ENCODE measurements at places on chromosomes 16 and 17.

GRCh38 chr17:43014020-43014648 is 7.5 kb downstream of the IFI35 start:
- DNase-seq: no peak

GRCh38 chr16:50329446-50330189 is 39.2 kb downstream of the BRD7 start:
- DNase-seq: no peak

DNA sequence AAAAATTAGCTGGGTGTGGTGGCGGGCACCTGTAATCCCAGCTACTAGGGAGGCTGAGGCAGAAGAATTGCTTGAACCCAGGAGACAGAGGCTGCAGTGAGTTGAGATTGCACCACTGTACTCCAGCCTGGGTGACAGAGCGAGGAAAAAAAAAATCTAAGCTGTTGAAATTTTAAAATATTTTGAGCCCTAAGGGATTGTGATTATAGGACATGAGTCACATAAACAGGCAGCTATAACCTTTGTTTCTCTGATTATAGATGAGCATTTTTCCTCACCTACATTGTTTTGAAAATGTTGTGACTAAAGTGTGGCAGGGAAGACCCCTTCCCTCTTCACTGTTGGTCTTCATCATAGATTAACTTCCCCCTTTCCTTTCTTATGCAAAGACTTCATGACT is 135.5 kb downstream of the MGAT5B start:
- DNase-seq: no peak

GRCh38 chr16:89808475-89808874 is 8.0 kb downstream of the FANCA start:
- no peak for DNase-seq

DNA sequence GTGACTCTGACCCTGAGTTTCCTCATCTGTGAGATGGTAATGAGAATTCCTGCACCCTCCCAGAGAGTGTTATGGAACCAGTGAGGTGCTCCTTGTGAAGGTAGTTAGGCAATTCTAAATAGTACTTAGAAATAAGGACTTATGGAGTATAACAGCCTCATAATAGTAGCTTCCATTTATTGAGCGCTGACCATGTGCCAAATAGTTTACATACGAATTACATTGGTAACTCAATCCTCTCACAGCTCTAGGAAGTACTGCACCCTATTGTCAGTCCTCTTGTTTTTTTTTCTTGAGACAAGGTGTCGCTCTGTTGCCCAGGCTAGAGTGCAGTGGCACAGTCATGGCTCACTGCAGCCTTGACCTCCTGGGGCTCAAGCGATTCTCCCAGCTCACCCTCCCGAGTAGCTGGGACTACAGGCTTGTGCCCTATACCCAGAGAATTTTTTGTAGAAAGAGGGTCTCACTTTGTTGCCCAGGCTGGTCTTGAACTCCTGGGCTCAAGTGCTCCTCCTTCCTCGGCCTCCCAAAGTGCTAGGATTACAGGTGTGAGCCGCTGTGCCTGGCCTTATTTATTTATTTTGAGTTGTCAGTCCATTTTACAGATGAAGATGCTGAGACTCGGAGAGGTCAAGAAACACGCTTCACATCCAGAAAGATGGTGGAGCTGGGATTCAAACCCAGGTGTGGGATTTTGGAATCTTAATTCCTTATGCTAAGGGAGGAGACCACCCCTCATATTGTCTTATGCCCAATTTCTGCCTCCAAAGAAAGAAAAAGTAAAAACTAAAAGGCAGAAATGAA is 2.9 kb downstream of the TNS4 start:
- DNase-seq: no peak

DNA sequence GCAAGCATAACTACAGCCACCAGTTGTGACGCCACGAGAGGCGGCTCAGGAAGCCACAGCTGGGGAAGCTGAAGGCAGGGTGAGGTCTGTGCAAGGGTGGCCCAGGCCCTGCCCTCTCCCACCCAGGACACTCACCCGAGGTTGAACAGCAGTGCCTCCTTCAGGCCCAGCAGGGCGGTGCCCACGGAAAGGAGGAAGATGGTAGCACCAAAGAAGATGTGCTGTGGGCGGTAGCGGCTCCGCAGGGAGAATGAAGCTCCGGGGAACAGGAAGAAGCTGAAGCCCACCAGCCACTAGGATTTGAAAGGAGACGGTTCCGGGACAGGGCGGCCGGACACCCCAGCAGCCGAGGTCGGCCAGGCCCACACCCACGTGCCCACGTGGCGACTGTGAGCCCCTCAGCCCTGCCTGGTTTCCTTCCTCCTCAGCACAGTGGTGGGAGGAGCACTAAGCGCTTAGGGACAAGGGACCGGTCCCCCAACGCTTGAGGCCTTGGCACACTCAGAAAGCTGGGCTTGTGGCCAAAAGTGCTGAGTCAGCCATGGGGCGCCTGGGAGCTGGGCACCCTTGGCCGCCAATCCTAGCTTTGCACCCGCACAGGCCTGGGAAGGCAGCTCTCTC is 11.0 kb downstream of the CYB561 start:
- DNase-seq: peak; percentile 65

DNA sequence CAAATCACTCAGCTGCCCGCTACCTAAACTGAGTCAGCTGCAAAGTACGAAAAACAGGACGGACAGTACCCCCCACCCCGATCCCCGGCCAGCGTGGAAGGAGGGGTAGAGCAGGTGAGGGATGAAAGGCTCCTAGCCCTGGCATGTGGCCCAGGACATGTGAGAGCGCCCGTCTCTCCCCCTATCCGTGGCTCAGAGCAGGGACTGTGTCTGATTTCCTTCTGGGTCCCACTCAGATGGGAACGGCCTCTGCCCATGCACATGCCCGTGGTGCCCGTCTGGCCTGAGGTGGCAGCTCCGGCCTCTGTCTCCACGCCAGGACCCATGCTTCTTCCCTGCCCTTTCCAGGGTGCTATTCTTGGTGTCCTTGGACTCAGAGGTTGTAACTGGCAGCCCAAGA is 30.2 kb upstream of the RASD1 start:
- DNase-seq: peak; percentile 70

DNA sequence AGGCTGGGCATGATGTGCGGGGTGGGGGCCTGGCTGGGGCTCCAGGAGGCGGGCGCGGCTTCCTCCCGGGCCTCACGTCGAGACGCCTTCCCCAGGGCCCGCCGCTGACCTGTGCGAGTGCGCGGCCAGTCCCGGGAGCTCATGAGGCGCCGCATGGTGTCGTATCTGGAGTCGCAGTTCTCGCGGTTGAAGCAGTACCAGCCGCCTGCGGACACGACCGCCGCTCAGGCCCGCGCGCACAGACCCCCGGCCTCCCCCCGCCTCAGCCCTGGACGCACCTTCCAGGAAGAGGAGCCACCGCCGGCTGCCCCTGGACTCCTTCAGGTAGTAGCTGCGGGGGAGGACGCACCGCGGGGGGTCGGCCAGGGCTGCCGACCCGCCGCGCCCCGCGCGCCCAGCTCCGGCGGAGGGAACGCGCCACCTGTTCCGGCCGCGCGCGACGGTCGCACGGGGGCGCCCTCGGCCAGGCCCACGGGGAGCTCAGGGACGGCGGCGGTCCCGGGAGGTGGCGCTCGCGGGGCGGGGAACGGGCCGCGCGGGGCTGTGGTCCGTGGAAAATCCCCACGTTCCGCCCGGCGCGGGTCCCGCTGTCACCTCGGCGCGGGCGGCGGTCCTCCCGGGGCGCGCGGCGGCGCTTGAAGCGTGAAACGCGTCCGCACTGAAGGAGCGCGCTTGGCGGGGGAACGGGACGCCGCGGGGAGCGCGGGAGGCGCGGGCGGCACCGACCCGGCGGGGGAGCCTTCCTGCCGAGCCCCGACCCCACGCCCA is 1.4 kb downstream of the NOTUM start:
- DNase-seq: peak; percentile 75

GRCh38 chr16:55392701-55393100 is 68.7 kb downstream of the IRX6 start:
- no peak for DNase-seq

- peak; percentile 99 for DNase-seq
These were observed at the start of gene GRB2 for GRCh38 chr17:75405365-75406221. TSS of gene GRB2 (minus strand) at chr17:75405678. CDS start at chr17:75393628, 12,050 bp downstream.

DNA sequence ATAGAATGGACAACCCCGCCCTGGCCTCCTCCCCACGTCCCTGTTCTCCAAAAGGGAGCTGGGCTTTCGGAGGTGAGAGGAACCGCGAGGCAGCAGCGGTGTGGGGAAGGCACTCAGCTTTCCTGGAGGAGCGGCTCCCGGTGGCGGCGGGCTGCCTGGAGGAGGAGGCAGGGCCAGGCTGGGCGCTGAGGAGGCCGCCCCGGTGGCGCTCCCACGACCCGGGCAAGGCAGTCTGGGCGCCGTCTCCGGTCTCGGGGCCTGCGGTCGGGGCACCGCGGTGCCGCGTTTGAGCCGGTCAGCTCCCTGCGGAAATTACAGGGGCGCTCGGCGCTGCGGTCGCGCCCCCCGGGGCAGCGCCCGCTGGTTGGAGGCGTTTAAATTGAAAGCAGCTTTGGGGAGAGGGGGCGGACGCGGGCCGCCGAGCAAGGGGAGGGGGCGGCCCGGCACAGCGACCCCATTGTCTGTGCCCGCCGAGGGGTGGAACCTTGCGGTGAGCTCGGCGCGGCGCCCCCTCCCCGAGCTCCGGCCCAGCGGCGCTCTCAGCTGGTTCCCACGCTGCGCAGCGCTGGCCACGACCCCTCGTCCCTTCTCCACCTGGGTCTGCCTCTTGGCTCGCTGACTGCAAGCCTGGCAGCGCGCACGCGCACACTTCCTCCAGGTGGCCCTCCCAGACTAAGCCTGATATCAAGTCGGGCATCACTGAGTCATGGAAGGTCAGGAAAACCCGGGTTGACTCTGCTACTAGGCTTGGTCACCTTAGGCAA is 58.7 kb upstream of the DLX4 start:
- no peak for DNase-seq

DNA sequence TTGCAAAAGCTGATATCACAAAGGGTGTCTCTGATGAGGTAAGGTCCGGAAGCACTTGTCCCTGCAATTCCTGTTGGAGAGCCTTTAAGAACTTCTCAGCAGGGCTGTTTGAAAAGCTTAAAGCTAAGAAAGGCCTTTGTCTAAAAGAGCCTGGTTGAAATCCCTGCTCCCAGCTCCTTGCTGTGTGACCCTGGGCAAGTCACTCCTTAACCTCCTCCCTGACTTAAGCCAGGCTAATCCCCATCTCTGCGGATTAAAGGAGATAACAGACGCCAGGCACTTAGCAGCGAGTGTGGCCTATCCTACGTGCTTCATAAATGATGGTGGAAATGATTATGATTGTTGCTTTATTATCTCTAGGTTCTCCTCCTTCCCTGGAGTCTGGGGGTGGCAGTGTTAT is 368.0 kb upstream of the RBFOX1 start:
- DNase-seq: no peak

GRCh38 chr17:17762744-17763105 is 74.1 kb downstream of the SREBF1 start:
- no peak for DNase-seq

DNA sequence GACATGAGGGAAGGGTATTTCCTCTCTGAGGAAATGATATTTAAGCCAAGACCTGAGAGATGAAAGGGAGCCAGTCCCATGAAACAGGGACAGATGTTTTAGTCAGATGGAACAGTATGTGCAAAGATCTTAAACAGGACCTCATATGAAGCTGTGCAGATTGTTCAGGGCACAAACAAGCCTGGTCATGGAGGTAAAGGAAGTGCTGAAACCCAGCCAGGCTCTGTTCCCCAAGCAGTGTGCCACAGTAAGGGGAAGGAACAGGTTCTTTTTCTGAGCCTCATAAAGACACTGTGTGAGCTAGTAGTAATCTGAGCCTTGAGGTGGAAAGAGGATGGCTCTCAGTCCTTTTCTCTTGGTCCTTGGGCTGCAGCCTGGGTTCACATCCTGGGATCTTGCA is 159.9 kb downstream of the ANKFN1 start:
- no peak for DNase-seq

GRCh38 chr17:73099511-73099910 is 7.0 kb upstream of the SLC39A11 start:
- no peak for DNase-seq

DNA sequence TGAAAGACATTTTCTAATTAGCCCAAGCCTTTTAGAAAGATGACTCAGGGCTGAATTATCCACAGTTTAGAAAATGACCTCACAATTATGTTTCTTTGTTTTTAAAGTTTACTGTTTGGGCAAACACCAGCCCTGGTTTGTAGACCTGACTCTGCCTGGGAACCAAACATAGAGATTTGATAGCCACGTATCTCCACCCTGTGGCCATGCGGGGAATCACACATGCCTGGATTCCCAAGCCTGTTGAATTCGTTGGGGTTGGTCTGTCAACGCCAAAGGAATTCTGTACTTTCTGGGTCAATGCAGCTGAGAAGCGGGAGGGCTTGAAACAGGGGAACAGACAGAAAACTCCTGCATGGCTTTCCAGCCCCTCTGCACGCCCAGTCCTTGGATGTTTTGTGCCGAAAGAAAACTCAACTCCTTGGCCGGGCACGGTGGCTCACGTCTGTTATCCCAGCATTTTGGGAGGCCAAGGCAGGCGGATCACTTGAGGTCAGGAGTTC is 26.9 kb downstream of the CD300A start:
- DNase-seq: peak; percentile 62

- no peak for DNase-seq
These were observed at the start of gene KRT12 for GRCh38 chr17:40866838-40867237. TSS of gene KRT12 (minus strand) at chr17:40867223. CDS start at chr17:40867186, 37 bp downstream.

DNA sequence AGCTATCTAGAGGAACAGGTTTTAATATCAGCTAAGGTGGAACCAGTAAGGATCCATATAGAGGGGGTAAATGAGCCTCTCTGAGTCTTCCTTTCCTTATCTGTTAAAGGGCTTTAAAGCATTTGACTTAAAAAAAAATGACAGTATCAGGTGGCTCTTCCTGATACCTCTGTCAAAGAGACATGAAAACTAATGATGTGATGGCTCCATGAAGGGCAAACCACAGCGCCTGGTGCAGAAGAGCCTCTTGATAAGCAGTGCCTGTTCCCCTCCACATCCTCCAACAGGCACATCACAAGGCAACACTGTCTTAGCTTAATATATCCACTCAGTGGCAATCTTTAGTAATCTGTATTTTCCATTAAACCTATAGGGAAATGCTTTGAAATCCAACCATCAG is 68.9 kb downstream of the USP31 start:
- no peak for DNase-seq

- DNase-seq: no peak
These were observed 80.9 kb downstream of the DNAH17 start for GRCh38 chr17:78496311-78496710.

GRCh38 chr16:48607056-48607825 is 2.7 kb downstream of the N4BP1 start:
- DNase-seq: no peak

GRCh38 chr17:18059283-18059682 is 20.1 kb downstream of the GID4 start:
- DNase-seq: no peak

DNA sequence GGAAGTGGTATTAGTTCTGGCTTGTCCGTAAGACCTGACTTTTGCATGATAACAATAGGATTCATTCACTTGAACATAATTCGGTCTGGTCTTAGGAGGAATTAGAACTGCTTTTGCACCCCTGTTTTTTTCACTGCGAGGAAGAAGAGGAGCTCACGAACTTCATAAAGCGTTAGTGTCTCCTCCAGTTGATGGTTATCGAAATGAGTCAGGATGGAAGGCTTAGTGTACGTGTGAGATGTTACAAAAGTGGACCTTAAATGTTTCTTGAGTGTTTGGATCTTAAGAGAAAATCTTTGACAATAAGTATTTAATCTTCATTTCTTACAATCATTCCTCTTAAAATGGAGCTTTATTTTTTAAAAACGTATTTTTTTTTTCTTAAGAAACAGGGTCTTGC is 52.8 kb downstream of the USP10 start:
- no peak for DNase-seq

GRCh38 chr17:47701608-47702007 is 7.6 kb downstream of the TBKBP1 start:
- no peak for DNase-seq

Data from left ventricle myocardium inferior (tissue), 1 donor.